Stomach (tissue), 19 donors: ENCODE measurements at places on chromosomes 13 and 19.
A peak's percentile ranks its signal among the peaks of the same experiment; 100 is the strongest.

- H3K4me1 ChIP-seq = no peaks in the 10 kb centered on the region
- no peak for DNase-seq
- H3K36me3 ChIP-seq = no peaks in the 10 kb centered on the region
Observed at GRCh38 chr19:6126335-6126974, 9.0 kb upstream of the ACSBG2 start.

GRCh38 chr19:2561221-2561620 lies 85.3 kb downstream of the GADD45B start:
- H3K4me3 ChIP-seq = no peak overlapping the region

- H3K27me3 ChIP-seq = no peaks in the 10 kb centered on the region
- peak; percentile 47 for DNase-seq
- no peak overlapping the region for H3K4me3 ChIP-seq
- H3K4me1 ChIP-seq = no peaks in the 10 kb centered on the region
- H3K27ac ChIP-seq = no peak overlapping the region
- H3K36me3 ChIP-seq = no peaks in the 10 kb centered on the region
Observed at GRCh38 chr13:74158028-74158427, 23.8 kb upstream of the KLF12 start.

DNA sequence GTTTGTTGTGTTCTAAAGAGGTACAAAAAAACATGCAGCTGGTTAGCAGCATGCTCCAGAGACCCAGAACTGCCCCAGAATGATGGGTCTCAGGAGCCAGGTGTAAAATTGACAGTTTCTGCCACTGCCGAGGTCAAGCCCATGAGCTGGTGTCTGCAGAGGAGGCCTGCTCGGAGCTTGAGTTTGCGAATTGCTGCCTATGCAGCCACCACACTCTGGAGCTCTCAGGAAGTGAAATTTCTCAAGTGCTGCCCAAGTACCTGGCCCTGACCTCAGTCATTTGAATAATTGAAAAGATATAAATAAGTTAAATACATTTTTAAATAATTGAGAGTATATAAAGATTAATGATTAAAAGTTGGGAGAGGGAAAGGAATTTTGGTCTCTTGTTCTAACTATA lies 66.4 kb downstream of the ZAR1L start:
- no peak overlapping the region for H3K4me3 ChIP-seq
- no peak for DNase-seq
- H3K27me3 ChIP-seq = no peaks in the 10 kb centered on the region
- peaks cover 28% of the 10 kb centered on the region for H3K4me1 ChIP-seq
- peaks cover 20% of the 10 kb centered on the region for H3K36me3 ChIP-seq

GRCh38 chr13:30216111-30216510 lies 91.2 kb downstream of the KATNAL1 start:
- no peaks in the 10 kb centered on the region for H3K4me1 ChIP-seq
- H3K36me3 ChIP-seq = peaks cover 19% of the 10 kb centered on the region
- no peak overlapping the region for H3K4me3 ChIP-seq
- DNase-seq = peak; percentile 21

- H3K4me3 ChIP-seq = no peak overlapping the region
- no peak for DNase-seq
- no peaks in the 10 kb centered on the region for H3K27me3 ChIP-seq
- H3K27ac ChIP-seq = no peak overlapping the region
- peaks cover 18% of the 10 kb centered on the region for H3K36me3 ChIP-seq
Observed at GRCh38 chr19:19475015-19475765, 40.2 kb downstream of the TSSK6 start.

DNA sequence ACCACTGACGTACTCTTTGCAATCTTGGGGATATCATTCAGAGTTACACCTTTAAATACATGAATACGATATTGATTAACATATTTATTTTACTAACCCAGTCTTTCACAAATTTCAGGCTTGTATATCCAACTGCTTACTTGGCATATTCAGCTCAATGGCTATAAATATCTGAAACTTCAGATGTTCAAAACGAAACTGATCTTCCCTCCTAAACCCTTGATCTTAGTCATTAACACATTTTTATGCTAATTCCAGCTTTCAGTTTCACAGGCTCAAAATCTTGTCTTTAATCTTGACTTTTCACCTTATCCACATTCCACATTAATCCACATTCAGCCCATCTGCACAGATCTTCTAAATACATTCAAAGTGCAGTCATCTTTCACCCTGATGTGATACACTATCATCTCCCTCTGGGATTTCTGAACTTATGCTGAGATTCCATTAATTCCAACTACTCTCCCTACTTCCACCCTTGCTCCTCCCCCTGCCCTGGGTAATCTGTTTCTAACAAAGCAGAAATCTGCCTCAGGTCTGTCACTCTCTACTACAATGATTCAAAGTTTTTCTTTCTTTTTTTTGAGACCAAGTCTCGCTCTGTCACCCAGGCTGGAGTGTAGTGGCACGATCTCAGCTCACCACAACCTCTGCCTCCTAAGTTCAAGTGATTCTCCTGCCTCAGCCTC lies 387.2 kb downstream of the GPC5 start:
- no peaks in the 10 kb centered on the region for H3K27me3 ChIP-seq
- H3K36me3 ChIP-seq = no peaks in the 10 kb centered on the region
- H3K4me1 ChIP-seq = no peaks in the 10 kb centered on the region
- no peak overlapping the region for H3K27ac ChIP-seq
- no peak overlapping the region for H3K4me3 ChIP-seq
- no peak for DNase-seq

- peaks cover 85% of the 10 kb centered on the region for H3K4me1 ChIP-seq
- H3K36me3 ChIP-seq = no peaks in the 10 kb centered on the region
- peak overlapping the region; percentile 78 for H3K27ac ChIP-seq
- no peak for DNase-seq
Observed at GRCh38 chr19:3723110-3723488, 14.9 kb downstream of the TJP3 start.

GRCh38 chr13:36224730-36225129 lies 10.4 kb upstream of the SOHLH2 start:
- H3K27me3 ChIP-seq = no peaks in the 10 kb centered on the region
- H3K27ac ChIP-seq = no peak overlapping the region
- H3K36me3 ChIP-seq = no peaks in the 10 kb centered on the region
- no peaks in the 10 kb centered on the region for H3K4me1 ChIP-seq
- H3K4me3 ChIP-seq = no peak overlapping the region

DNA sequence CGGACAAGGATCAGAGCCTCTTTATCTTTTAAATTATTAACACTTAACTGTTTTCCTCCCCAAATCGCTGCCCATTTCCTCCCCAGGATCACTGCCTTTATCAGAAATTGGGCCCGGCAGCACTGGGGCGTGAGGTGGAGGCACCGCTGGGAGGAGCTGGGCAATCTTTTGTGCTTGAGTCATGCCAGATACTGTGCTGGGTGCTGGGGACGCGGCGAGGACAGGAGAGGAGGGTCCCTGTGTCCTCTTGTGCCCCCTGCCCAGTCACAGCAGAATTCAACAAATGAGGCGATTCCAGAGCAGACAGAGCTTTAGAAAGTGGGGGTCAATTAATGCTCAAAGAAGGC lies 347.8 kb downstream of the ZNF536 start:
- no peaks in the 10 kb centered on the region for H3K27me3 ChIP-seq
- peaks cover 10% of the 10 kb centered on the region for H3K4me1 ChIP-seq
- no peak for DNase-seq
- H3K27ac ChIP-seq = peak overlapping the region; percentile 84
- no peaks in the 10 kb centered on the region for H3K36me3 ChIP-seq

GRCh38 chr13:80955501-80955900 lies 614.6 kb upstream of the SPRY2 start:
- no peak overlapping the region for H3K27ac ChIP-seq
- no peaks in the 10 kb centered on the region for H3K36me3 ChIP-seq
- no peak overlapping the region for H3K4me3 ChIP-seq
- H3K27me3 ChIP-seq = no peaks in the 10 kb centered on the region

- no peak overlapping the region for H3K4me3 ChIP-seq
- no peaks in the 10 kb centered on the region for H3K27me3 ChIP-seq
Observed at GRCh38 chr19:8034178-8034525, 18.4 kb upstream of the CCL25 start.

- no peak overlapping the region for H3K4me3 ChIP-seq
- DNase-seq = no peak
Observed at GRCh38 chr19:33813391-33814101, 16.9 kb downstream of the KCTD15 start.

GRCh38 chr19:49395581-49396407 lies 7.7 kb downstream of the KASH5 start:
- no peak overlapping the region for H3K27ac ChIP-seq
- H3K4me1 ChIP-seq = peaks cover 3% of the 10 kb centered on the region
- DNase-seq = no peak
- H3K4me3 ChIP-seq = no peak overlapping the region
- H3K36me3 ChIP-seq = no peaks in the 10 kb centered on the region

- peak overlapping the region; percentile 32 for H3K27ac ChIP-seq
- DNase-seq = no peak
- peaks cover 12% of the 10 kb centered on the region for H3K4me1 ChIP-seq
- H3K4me3 ChIP-seq = no peak overlapping the region
- H3K27me3 ChIP-seq = no peaks in the 10 kb centered on the region
- H3K36me3 ChIP-seq = peaks cover 6% of the 10 kb centered on the region
Observed at GRCh38 chr13:110424569-110425443, 117.7 kb downstream of the COL4A2 start.

DNA sequence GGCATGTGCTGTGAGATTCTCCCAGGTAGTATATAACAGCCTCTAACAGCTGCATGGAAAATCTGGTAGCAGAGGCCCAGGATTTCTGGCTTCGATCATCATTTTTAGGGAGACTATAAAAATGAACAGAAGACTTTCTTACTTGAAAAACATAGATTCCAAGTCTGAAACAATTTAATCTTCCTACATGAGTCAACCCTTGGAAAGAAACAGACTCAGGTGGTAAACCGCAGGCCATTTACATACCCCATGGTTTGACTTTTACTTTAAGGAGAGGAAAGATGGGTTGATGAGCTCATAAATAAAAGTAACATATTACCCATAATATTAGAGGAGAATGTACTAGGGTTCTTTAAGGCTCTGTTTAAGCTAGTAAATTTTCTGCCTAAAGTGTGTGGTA lies 121.6 kb downstream of the CYSLTR2 start:
- H3K27me3 ChIP-seq = no peaks in the 10 kb centered on the region
- H3K4me3 ChIP-seq = no peak overlapping the region
- H3K27ac ChIP-seq = no peak overlapping the region

GRCh38 chr19:23554548-23554947 lies 132.5 kb downstream of the ZNF675 start:
- no peak overlapping the region for H3K27ac ChIP-seq
- H3K4me3 ChIP-seq = no peak overlapping the region
- no peaks in the 10 kb centered on the region for H3K4me1 ChIP-seq
- DNase-seq = no peak
- no peaks in the 10 kb centered on the region for H3K27me3 ChIP-seq

GRCh38 chr13:61275736-61276135 lies 139.9 kb downstream of the PCDH20 start:
- H3K4me3 ChIP-seq = no peak overlapping the region
- no peak for DNase-seq
- H3K36me3 ChIP-seq = no peaks in the 10 kb centered on the region
- no peaks in the 10 kb centered on the region for H3K4me1 ChIP-seq
- H3K27me3 ChIP-seq = no peaks in the 10 kb centered on the region

GRCh38 chr19:56333506-56333905 lies 18.9 kb upstream of the ZSCAN5A start:
- H3K27ac ChIP-seq = no peak overlapping the region
- DNase-seq = peak; percentile 51
- H3K27me3 ChIP-seq = no peaks in the 10 kb centered on the region
- H3K36me3 ChIP-seq = no peaks in the 10 kb centered on the region
- no peaks in the 10 kb centered on the region for H3K4me1 ChIP-seq
- H3K4me3 ChIP-seq = no peak overlapping the region

GRCh38 chr13:74062933-74063332 lies 71.3 kb downstream of the KLF12 start:
- no peaks in the 10 kb centered on the region for H3K27me3 ChIP-seq
- peaks cover 41% of the 10 kb centered on the region for H3K4me1 ChIP-seq
- no peaks in the 10 kb centered on the region for H3K36me3 ChIP-seq

- peaks cover 83% of the 10 kb centered on the region for H3K27me3 ChIP-seq
- H3K4me3 ChIP-seq = peak overlapping the region; percentile 35
- H3K36me3 ChIP-seq = no peaks in the 10 kb centered on the region
- peak; percentile 97 for DNase-seq
- H3K27ac ChIP-seq = peak overlapping the region; percentile 75
- H3K4me1 ChIP-seq = peaks cover 65% of the 10 kb centered on the region
Observed at GRCh38 chr19:7871437-7872305, 2.5 kb downstream of the PRR36 start.

DNA sequence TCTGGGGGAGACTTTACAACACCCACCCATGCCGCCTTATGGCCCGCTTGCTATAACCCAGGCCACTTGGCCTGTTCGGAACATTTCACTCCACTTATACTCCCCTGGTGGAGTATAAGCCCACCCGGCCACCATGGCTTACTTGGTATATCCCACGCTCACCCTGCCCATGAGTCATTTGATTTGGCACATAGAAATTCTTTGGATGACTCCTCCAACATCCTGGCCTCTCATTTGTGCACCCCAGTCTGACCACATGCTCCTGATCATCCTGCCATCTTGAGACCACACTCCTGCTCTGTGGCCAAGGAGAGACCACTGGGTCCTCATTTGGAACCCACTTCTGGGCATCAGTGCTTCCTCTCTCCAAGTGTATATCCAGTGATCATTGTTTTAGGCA lies 5.2 kb downstream of the SPACA6 start:
- peaks cover 73% of the 10 kb centered on the region for H3K36me3 ChIP-seq
- no peaks in the 10 kb centered on the region for H3K27me3 ChIP-seq
- no peak for DNase-seq
- peaks cover 20% of the 10 kb centered on the region for H3K4me1 ChIP-seq
- H3K4me3 ChIP-seq = no peak overlapping the region

DNA sequence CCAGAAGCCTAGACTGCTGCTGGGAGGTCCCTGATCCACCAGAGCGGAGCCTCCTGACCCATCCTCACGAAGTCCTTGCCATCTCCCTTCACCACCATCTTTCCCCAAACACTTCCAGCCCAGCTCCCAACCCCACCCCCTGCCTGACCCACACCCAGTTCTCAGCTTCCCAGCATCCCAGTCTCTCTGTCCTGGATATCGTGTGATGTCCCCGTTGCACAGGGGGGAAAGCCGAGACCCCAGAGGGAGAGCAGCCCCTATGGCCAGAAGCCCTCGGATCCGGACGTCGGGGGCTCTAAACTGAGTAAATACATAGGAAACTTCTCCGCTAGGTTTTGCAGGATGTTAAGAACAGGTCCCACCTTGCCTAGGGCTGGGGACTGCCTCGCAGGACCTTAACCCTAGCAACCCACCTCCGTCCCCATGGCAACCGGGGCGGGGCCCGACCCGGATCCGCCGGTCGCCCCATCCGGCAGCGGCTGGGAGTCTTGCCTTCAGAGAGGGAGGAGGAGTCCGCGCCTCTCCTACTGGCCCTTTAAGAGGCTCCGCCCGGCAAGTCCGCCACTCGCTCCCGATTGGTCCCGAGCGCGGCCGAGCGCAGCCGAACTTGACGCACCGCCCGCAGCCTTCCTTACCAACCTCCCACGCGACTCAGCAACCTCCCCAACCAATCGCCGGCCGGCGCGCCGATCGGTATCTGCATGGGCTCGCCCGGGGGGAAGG lies 451 bp upstream of the HMG20B start:
- H3K4me1 ChIP-seq = peaks cover 38% of the 10 kb centered on the region
- H3K36me3 ChIP-seq = no peaks in the 10 kb centered on the region
- peak; percentile 100 for DNase-seq
- no peaks in the 10 kb centered on the region for H3K27me3 ChIP-seq
- peak overlapping the region; percentile 92 for H3K4me3 ChIP-seq
- H3K27ac ChIP-seq = peak overlapping the region; percentile 93
